ENCODE measurements at places on chromosomes 13 and 19. TPM values are rescaled to one million over a fixed set of nuclear protein-coding genes. Genes with fewer than 3 reads are reported as not detected.

The ZNF98 gene
- total RNA-seq, result 1.8 TPM

The SERP2 gene
- total RNA-seq, result 11.1 TPM

The TEX101 gene
- not detected for total RNA-seq

The NCLN gene
- 21.7 TPM for total RNA-seq

The MBD3L3 gene
- total RNA-seq, result not detected

The RFPL4A gene
- total RNA-seq, result not detected

The PDE4C gene
- 0.53 TPM for total RNA-seq

The SIGLEC11 gene
- total RNA-seq, result 0.11 TPM

The HIPK4 gene
- not detected for total RNA-seq

- DNase-seq, result peak; percentile 63
These were observed 3.9 kb downstream of the PIH1D1 start for GRCh38 chr19:49447485-49448431.

- no peak for DNase-seq
These were observed 121.7 kb downstream of the SLITRK5 start for GRCh38 chr13:87792878-87793277.

GRCh38 chr13:41610404-41610803, 153.1 kb downstream of the RGCC start:
- peak; percentile 45 for DNase-seq

GRCh38 chr13:45362939-45363338, 22.0 kb upstream of the TPT1 start:
- DNase-seq, result no peak

DNA sequence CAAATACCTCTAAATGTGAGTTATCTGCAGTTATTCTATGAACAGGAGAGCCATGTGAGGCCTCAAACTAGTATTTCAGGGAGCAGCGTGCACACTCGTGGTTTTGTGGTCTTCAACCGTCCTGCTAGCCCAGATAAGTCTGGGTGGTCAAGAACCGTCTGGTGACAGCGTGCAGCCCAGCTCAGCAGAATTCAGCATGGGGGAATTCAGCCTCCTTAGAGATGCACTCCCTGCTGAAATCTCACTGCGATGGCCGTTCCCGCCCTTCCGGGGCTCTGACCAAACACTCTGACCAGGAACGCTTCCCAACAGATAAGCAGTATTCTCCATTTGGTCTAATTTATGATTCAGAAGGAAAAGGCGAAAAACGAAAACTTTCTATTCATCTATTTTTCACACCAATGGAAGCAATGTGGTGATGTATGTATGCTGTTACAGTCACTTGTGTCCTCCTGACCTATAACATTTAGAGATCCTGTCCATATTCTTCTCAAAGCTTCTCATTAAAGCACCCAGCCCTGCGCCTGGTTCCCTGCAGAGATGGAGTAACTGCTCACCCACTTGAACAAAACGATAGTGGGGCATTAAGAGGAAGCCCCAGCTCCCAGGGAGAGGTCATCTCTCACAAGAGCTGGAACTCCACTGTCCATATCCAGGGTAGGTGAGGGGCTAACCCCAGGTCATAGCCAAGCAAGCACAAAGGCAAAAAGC, 2.9 kb downstream of the ANKRD27 start:
- no peak for DNase-seq

GRCh38 chr19:41575998-41576397, at the start of gene CEACAM21:
CEACAM21 (plus strand) TSS chr19:41576166; CDS start chr19:41576275, 109 bp downstream.
- peak; percentile 53 for DNase-seq

DNA sequence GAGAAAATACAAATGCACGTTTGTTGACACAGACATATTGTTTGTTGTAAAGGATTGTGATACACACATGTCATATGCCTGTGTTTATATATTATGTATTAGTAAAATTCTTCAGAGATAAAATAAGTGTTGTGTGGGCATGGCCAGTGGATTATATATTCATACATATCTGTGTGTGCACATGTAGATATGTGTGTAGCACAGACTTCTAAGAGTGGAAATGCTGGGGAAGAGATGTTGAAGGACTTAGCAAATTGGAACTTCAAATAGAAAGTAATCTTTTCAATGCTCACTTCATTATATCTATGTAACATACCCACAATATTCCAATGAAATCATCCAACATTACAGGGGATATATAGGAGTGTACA, 413.2 kb downstream of the LMO7 start:
- no peak for DNase-seq

GRCh38 chr19:28744014-28744413, 468.9 kb downstream of the UQCRFS1 start:
- DNase-seq, result no peak

GRCh38 chr19:43802216-43802951, at the start of gene LYPD5:
LYPD5 (minus strand) TSS chr19:43802447; CDS start chr19:43802380, 67 bp downstream.
- no peak for DNase-seq

DNA sequence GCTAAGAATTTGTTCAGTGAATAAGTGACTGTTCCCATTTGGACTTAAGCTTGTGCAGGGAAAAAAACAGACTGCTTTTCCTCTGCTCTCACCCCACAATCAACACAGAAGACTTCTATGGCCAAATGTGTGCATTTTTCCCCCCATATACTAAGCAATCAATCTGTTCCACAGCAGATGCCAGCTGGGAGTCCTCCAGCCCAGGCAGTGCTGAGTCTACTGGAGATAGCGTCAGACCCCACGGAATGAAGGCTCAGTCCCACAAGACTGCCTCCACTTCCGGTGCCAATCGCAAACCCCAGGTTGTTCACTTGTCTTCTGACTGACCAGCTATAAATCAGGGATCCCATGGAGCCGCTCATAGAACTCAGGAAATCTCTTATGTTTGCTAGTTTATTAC, 69.5 kb upstream of the ANKRD10 start:
- DNase-seq, result no peak

GRCh38 chr19:2246801-2247361, 2.2 kb upstream of the AMH start:
- peak; percentile 51 for DNase-seq

- DNase-seq, result no peak
These were observed 12.3 kb upstream of the C1QTNF9B start for GRCh38 chr13:23909606-23910005.

- DNase-seq, result no peak
These were observed 7.8 kb downstream of the PPP1R14A start for GRCh38 chr19:38248421-38248820.

All from heart right ventricle (tissue), 16 donors.